ENCODE measurements at places on chromosomes 11 and 22. TPM values are rescaled to one million over a fixed set of nuclear protein-coding genes. Genes with fewer than 3 reads are reported as not detected.

SMARCB1 gene
- 25.7 TPM for total RNA-seq

OR8H3 gene
- total RNA-seq = not detected

YPEL4 gene
- total RNA-seq = 0.66 TPM

ART5 gene
- 0.75 TPM for total RNA-seq

LMO2 gene
- not detected for total RNA-seq

SPI1 gene
- not detected for total RNA-seq

LRRC10B gene
- total RNA-seq = not detected

FAM118A gene
- total RNA-seq = 29.0 TPM

MFNG gene
- total RNA-seq = under 0.01 TPM

CYP2D6 gene
- total RNA-seq = 0.25 TPM

PMM1 gene
- 36.0 TPM for total RNA-seq

APOBEC3B gene
- total RNA-seq = 2.4 TPM

MS4A6E gene
- not detected for total RNA-seq

TYR gene
- total RNA-seq = not detected

LMO1 gene
- not detected for total RNA-seq

CASP12 gene
- not detected for total RNA-seq

SYTL2 gene
- total RNA-seq = 11.5 TPM

VPS37C gene
- total RNA-seq = 9.6 TPM

PLAAT2 gene
- 0.12 TPM for total RNA-seq

CSNK2A3 gene
- 1.1 TPM for total RNA-seq

SYT9 gene
- 0.66 TPM for total RNA-seq

ZNF215 gene
- total RNA-seq = 10.4 TPM

SCGB1D2 gene
- total RNA-seq = not detected

OR8A1 gene
- not detected for total RNA-seq

KCNQ1 gene
- total RNA-seq = 0.25 TPM

MRGPRX3 gene
- not detected for total RNA-seq

CFAP300 gene
- total RNA-seq = 7.9 TPM

CASP1 gene
- 8.5 TPM for total RNA-seq

C1QTNF4 gene
- total RNA-seq = 0.25 TPM

MS4A1 gene
- not detected for total RNA-seq

MS4A4A gene
- not detected for total RNA-seq

KRTAP5-2 gene
- total RNA-seq = not detected

SYT12 gene
- under 0.01 TPM for total RNA-seq

RFPL2 gene
- not detected for total RNA-seq

MICAL3 gene
- 17.9 TPM for total RNA-seq

OR2AG2 gene
- 0.55 TPM for total RNA-seq

CBX6 gene
- 50.2 TPM for total RNA-seq

TEX12 gene
- 0.11 TPM for total RNA-seq

CEP126 gene
- 1.6 TPM for total RNA-seq

OR4D5 gene
- total RNA-seq = not detected

HBB gene
- not detected for total RNA-seq

APOL2 gene
- total RNA-seq = 57.2 TPM

KDM4D gene
- 1.4 TPM for total RNA-seq

MYO7A gene
- total RNA-seq = 0.12 TPM

CWF19L2 gene
- total RNA-seq = 13.2 TPM

DCDC1 gene
- 0.22 TPM for total RNA-seq

PGA4 gene
- total RNA-seq = not detected

PGA5 gene
- total RNA-seq = not detected

CCDC188 gene
- total RNA-seq = 2.3 TPM

FREY1 gene
- 0.89 TPM for total RNA-seq

TPBGL gene
- total RNA-seq = not detected

OR52I1 gene
- not detected for total RNA-seq

LRRC74B gene
- not detected for total RNA-seq

ANKK1 gene
- under 0.01 TPM for total RNA-seq

C11orf42 gene
- not detected for total RNA-seq

DERL3 gene
- 0.44 TPM for total RNA-seq

IFITM5 gene
- not detected for total RNA-seq

SAA4 gene
- not detected for total RNA-seq
